Activated CD4-positive, CD25-positive, alpha-beta regulatory T cell (primary cell): ENCODE measurements at places on chromosomes 11 and 22.

GRCh38 chr11:105230586-105230985 lies 91.0 kb upstream of the CARD18 start:
- no peak for DNase-seq

- DNase-seq: no peak
These were observed 380.2 kb downstream of the TMEM135 start for GRCh38 chr11:87417951-87418350.

GRCh38 chr11:80798174-80798573 lies 1357.3 kb upstream of the TENM4 start:
- no peak for DNase-seq

GRCh38 chr11:90448256-90448655 lies 225.4 kb upstream of the CHORDC1 start:
- DNase-seq: no peak

DNA sequence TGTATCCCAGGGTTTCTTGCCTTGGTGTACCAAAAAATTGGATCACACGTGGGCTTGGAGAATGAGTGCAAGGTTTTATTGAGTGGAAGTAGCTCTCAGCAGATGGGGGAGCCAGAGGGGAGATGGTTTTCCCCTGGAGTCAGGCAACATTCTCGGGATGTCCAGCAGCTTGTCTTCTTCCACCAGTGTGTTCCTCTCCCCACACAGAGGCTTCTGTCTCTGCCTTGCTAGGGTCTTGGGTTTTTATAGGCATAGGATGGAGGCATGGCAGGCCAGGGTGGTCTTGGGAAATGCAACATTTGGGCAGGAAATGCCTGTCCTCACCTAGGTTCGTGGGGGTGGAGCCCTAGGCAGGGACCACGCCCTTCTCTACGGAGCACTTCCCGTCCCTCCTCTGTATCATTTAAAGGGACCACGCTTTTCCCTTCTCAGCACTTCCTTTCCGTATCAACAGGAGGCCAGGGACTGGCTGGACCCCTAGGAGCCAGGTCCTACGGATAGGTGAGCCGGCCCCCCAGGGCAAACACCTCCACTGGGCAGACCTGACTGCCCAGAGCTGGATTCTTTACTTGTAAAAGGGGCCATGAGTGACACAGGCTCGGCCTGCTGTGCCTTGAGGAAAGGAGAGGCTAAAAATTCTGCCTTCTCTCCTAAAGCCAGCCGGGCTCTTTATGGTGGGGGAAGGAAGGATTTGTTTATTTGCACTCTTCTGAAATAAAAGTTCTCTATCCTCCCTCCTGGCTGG lies 55.3 kb upstream of the CCDC188 start:
- DNase-seq: peak; percentile 52

GRCh38 chr11:131370901-131371790 lies 731 bp downstream of the NTM start:
- no peak for DNase-seq

- no peak for DNase-seq
These were observed 15.9 kb downstream of the ADAMTS15 start for GRCh38 chr11:130464291-130464812.

GRCh38 chr11:67266449-67267187 lies at the start of gene GRK2:
Gene GRK2, plus strand, starts transcription at chr11:67266473. Its CDS starts 227 bp downstream, at chr11:67266700.
- DNase-seq: no peak

- no peak for DNase-seq
These were observed 40.1 kb downstream of the CSRP3 start for GRCh38 chr11:19161651-19162050.

GRCh38 chr11:78465169-78465942 lies 47.7 kb upstream of the GAB2 start:
- no peak for DNase-seq

- no peak for DNase-seq
These were observed 3.5 kb upstream of the ASRGL1 start for GRCh38 chr11:62333768-62334167.

- no peak for DNase-seq
These were observed 997 bp downstream of the UBE2L3 start for GRCh38 chr22:21568347-21569075.

GRCh38 chr22:45262931-45263462 lies 21.8 kb upstream of the UPK3A start:
- no peak for DNase-seq

DNA sequence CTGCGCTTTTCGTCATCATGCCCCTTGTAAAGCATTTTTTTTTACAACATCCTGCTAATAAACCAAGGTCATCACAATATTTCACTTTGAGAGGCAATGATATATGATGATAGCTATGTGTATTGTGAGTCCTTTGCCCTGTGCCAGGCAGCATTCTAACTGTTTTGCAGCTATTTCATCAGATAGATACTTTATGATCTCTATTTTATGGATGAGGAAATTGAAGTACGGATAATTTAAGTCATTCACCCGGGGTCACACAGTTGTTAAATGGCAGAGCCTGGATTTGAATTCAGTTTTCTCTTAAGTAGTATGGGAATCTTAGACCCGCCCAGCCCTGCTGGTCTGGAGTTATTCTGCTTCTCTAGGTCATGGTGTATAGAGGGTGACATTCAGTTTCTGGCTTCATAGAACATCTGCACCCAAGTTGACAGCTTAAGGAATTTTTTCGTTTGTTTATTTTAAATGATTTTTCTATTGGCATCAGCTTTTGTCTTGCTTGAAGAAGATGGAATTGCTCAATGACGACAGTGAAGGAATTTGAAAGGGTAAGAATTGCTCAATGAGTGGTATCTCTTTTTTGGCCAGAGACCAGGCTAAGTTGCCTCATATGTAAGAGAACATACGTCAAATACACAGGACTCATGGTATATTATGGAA lies 926 bp downstream of the PRR5L start:
- no peak for DNase-seq

DNA sequence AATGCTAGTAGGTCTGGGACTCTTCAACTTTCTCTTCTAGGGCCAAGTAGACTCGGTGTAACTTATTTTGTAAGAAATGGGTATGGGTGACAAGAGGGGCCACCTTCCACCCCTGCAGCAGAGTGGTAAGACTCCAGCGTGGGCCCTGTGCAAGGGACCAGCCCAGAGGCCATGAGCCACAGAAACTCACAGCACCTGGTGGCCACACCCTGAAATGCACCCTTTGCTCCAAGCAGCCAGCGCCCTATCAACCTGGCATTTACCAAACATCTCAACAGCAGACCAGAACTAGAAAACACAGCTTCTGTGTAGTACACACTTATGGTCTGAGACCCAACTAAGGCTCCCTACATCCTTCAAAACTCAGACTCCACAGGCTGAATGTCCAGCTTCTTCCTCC lies 5.7 kb downstream of the CDCA5 start:
- peak; percentile 36 for DNase-seq

DNA sequence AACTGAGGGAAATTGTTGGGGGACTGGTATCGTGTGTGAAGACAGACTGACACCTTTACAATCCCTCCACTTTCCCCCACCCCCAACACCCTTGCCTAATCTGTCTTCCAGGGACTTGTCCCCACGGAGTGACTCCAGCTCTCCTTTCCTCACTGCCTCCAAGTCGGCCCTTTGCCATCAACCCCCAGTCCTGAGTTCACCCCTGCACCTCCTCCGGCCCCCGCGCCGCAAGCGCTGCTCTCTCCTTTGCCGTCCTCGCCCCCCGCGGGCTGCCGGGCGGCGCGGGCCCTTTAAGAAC lies 183 bp upstream of the ABCG4 start:
- no peak for DNase-seq

- DNase-seq: no peak
These were observed 7.7 kb downstream of the MUC5AC start for GRCh38 chr11:1165256-1166041.

GRCh38 chr22:47000888-47001287 lies 238.4 kb downstream of the TBC1D22A start:
- DNase-seq: no peak

GRCh38 chr11:63405114-63405513 lies 35.5 kb downstream of the SLC22A9 start:
- DNase-seq: no peak
